ENCODE measurements at places on chromosomes 3 and 15. TPM values are rescaled to one million over a fixed set of nuclear protein-coding genes. Genes with fewer than 3 reads are reported as not detected.

GRCh38 chr3:49013738-49014660, 4.4 kb downstream of the DALRD3 start:
- DNase-seq: peak; percentile 67

DNA sequence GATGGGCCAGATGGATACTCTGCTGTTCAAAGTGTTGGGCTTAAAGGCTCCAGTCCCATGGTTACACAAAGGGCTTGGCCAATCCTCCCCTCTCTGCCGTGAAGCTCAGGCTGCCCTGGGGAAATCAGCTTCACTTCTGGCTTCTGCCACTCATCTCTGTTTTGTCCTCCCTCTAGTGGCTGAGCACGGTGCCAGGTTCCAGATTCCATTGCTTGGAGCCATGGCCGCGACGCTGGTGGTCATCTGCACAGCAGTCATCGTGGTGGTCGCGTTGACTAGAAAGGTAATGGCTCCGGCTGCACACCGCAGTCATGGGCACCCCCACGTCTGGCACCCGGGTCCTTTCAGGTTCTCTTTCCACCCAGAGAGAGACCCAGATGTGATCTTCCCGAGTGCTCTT, 5.6 kb downstream of the TIGIT start:
- DNase-seq: peak; percentile 43

GRCh38 chr3:18556503-18557135, 131.5 kb upstream of the SATB1 start:
- DNase-seq: peak; percentile 80

DNA sequence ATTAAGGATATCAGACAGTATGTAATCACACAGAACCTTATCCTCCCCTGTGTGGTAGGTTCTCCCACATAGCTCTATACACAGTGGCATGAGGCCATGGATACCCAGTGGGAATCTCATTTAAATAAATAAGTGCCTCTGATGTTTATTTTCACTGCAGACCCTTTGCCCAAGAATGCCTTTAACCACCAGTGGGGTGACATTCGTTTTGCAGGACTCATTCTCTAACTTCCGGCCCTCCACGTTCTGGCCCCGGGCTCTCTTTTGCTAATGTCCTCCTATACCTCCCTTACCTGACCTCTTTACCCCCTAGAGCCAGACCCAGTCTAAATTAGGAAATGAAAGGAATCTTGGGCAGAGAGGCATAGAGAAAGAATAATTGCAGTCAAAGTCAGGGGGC, 8.3 kb downstream of the CCDC80 start:
- DNase-seq: no peak

DNA sequence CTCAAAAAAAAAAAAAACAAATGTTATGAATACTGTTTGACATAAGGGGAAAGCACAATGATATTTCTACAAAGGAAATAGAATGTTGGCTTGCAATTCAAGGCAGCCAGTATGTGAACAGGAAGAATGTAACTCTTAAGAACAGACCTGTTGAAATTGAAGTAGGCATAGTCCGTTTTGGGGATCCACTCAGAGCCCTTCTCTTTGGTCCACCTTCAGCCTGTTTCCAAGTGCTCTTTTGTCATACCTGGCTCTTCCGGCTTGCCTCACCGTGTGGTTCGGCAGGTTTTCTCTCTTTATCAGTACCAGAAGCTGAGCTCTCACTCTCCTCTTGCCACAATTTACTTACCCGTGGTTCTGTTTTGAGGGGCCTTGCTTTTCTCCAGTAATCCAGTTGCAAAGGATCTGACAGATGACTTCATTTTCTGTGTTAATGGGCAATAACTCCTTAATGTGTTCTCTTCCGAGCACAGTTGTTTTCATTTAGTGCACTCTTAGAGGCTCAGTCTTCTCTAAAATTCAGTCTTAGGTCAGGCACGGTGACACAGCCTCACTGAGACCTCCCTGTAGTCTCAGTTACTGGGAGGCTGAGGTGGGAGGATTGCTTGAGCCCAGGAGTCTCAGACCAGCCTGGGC, 6.7 kb downstream of the ABHD17C start:
- DNase-seq: no peak

DNA sequence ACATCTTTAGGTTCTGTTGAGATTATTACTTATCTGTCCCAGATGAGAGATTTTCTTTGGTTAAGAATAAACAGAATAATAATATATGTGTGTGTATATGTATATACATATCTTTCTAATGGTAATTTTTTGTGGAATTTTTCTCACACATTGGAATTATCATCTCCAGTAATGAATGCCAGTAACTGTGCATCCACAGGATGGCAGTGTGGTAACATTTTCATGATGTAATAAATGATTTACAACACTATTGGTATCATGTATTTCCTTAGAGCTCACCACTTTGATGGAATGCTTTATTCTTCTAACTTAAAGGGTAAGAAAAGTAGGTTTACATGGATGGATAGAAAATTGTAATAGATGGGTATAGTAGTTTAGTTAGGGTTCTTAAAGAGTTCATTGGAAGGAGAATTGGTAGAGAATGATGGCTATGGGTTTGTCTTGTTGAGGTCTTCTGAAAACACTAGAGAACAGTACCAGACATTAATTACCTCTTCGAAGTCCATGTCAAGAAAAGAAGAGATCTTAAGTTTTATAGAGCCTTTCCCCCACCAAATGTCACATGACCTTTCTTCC, 78.1 kb downstream of the STT3B start:
- DNase-seq: no peak

DNA sequence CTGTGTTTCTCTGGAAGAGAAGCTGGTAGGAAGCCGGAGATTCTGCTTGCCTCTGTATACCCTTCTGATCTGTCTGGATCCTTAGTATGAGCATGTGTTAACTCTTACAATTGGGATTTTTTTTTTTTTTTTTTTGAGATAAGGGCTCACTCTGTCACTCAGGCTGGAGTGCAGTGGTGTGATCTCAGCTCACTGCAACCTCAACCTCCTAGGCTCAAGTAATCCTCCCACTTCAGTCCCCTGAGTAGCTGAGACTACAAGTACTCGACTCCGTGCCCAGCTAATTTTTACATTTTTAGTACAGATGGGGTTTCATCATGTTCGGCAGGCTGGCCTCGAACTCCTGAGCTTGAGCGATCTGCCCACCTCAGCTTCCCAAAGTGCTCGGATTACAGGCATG, 44.5 kb downstream of the RPN1 start:
- DNase-seq: no peak

DNA sequence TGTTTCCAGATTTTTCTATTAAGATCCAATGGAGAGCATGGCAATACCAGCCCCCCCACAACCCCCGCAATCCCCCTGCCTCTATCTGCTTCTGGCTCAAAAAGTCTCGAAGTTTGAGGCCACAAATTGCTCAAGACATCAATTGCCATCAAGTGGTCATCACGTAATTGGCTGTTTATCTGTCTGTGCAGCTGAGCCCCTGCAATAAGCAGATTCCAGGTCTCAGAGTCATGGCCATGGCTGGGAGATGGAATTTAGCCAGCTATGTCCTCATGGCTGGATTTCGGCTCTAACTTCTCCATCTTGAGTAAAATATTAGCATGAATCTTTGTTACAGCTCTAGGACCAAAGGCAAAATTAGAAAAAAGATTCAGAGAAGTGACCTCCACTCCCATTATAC, 22.7 kb downstream of the SSUH2 start:
- DNase-seq: no peak

LOXL1 gene
- total RNA-seq: 8.4 TPM

POLR2H gene
- 101 TPM for total RNA-seq
